ENCODE measurements at places on chromosomes 1 and 21.

DNA sequence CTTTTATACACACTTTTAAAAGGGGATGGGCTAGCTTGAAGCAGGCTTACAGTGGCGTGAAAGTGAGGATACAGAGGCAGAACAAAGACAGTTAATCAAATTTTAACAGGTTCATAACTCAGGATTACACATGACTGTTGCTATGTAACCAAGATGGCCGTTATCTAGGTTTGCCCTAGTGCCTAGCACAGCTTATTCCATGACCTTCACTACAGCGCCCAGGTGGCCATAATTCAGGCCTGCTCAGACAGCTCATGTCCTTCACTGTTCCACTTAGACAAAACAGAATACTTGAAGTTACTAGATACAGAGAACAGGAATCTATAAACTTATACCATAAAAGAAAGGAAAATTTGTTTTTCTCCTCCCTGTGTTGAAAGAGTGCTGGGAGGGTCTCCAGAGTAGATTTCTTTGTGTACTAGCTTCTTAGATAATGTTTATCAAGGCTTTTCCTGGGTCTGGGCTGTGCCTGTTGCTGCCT, 6.2 kb upstream of the SPRR2F start:
- peak; percentile 33 for DNase-seq

- no peak for DNase-seq
Observed at GRCh38 chr21:34536820-34537219, 24.8 kb upstream of the KCNE1 start.

DNA sequence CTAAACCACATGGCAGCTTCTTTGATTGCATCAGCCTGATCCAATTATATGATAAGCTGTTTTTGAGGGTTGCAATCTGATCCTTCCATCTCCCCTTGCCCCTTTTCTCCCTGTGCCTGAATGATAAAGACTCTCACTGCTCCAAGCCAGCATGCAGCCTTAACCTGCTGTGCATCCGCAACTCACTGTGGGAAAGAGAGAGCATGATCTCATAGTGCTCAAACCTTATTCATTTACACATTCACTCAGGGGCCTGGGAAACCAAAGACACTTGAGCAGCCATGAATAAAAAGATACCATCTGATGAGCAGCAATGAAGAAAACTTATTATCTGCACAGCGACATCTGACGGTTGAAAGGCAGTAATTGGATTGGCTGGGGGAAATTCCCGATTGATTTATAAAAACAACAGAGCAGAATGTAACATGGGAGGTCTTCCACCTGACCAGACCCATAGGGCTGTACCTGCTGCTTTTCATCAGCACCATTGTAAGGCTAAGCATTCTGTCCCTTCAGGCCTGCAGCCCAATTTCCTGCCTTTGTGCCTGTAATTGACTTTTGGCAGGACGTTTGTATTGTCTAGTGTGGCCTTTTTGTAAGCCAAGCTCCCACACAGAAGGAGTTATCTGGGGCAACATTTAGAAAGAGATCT, 62.5 kb downstream of the KIAA0040 start:
- DNase-seq: peak; percentile 72

- no peak for DNase-seq
Observed at GRCh38 chr1:19006837-19007271, 50.4 kb upstream of the IFFO2 start.

- DNase-seq: peak; percentile 24
Observed at GRCh38 chr1:18302788-18303413, 177.8 kb upstream of the KLHDC7A start.

DNA sequence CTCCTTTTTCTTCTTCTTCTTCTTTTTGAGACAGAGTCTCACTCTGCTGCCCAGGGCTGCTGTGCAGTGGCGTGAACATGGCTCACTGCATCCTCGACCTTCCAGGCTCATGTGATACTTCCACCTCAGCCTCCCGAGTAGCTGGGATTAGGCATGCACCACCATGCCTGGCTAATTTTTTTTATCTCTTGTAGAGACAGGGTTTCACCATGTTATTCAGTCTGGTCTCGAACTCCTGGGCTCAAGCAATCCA, 13.0 kb upstream of the PADI1 start:
- DNase-seq: no peak

GRCh38 chr1:28249013-28249865, 10.1 kb upstream of the SESN2 start:
- DNase-seq: peak; percentile 61

GRCh38 chr1:150479927-150480352, 7.3 kb upstream of the TARS2 start:
- no peak for DNase-seq

- DNase-seq: no peak
Observed at GRCh38 chr1:162168261-162168660, 98.8 kb downstream of the NOS1AP start.

GRCh38 chr1:159869173-159869572, 6.7 kb upstream of the VSIG8 start:
- DNase-seq: peak; percentile 69

- DNase-seq: peak; percentile 49
Observed at GRCh38 chr1:223712850-223713474, 623 bp downstream of the CAPN2 start.

GRCh38 chr1:179016706-179017382, 8.8 kb upstream of the FAM20B start:
- peak; percentile 97 for DNase-seq

DNA sequence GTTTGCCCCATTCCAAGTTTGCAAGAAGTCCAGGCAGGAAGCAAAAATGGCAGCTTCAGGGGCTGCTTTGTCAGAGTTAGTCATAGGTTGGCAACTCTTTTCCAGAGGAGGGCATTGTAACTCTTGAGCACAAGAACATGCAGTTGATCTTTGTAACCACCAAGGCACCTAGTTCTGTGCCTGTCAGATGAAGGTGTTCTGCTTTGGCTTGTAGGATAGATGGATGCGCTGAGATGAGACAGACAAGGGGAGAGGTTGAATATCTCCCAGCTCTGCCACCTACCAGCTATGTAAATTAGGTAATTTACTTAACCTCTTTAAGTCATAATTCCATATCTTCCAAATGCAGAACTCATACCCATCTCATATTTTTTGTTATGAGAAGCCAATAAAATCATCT, 89.3 kb downstream of the ZNF648 start:
- no peak for DNase-seq

DNA sequence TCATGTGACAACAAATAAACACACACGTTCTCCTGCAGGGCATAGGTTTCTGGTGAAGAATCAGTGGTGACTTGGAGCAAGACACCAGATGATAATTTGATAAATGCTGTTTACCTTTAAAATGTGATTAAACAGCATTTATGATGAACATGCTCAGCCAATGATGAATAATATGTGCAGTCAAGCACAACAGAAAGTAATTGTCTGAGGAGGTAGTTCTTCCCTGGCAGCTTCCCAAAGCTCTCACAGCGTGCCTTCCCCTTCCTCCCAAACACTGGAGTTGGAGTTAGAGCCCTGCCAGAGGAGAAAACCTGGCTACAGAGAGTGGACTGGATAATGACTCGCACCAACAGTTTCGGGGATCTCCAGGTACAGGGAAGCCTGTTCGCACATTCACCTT, 463.5 kb downstream of the SMYD3 start:
- DNase-seq: no peak

- DNase-seq: no peak
Observed at GRCh38 chr1:23514111-23514679, 16.8 kb downstream of the E2F2 start.

DNA sequence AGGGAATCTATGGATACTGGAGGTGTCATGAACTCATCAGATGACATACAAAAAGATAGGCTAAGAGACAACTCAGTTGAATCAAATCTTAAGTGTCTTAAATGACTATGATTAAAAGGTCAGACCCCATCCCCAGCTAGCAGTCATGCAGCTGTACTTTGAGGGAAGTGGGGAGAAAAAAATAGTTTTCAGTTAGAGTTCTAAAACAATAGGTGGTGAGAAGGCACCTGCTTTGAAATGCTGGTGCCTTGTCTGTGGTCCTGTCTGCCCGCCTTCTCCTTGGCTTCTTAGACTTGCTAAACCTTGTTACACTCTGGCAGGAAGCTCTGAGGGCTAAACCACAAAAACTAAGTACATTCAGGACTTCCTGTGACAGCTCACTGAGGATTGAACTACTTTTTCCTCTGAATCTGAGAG, 15.3 kb downstream of the CD2 start:
- DNase-seq: peak; percentile 89

GRCh38 chr1:42740851-42741580, 980 bp upstream of the CLDN19 start:
- DNase-seq: no peak

DNA sequence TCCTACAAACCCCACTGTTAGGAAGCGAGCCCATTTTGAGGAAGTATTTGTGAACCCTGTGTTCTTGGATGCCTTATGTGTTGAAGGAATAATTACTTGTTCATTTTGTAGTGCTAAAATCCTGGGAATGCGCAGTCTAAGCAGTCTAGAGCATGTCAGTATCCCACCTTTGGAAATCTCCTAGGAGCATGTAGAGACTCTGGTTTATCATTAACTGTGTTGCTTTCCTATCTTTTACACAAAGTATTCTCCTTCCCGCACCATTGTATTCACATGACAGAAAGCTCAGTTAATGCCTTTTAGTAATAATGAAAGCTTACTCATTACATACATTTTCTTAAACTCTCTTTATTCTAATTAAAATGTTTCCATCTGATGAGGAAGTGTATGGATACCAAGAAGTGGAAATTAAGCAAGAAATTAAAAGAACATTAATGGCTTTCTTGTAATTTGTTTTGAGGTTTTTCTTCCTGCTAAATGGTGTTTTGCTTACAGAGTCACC, 99.4 kb downstream of the CAMTA1 start:
- DNase-seq: no peak

- DNase-seq: no peak
Observed at GRCh38 chr21:43194303-43195120, 25.7 kb downstream of the CRYAA start.

DNA sequence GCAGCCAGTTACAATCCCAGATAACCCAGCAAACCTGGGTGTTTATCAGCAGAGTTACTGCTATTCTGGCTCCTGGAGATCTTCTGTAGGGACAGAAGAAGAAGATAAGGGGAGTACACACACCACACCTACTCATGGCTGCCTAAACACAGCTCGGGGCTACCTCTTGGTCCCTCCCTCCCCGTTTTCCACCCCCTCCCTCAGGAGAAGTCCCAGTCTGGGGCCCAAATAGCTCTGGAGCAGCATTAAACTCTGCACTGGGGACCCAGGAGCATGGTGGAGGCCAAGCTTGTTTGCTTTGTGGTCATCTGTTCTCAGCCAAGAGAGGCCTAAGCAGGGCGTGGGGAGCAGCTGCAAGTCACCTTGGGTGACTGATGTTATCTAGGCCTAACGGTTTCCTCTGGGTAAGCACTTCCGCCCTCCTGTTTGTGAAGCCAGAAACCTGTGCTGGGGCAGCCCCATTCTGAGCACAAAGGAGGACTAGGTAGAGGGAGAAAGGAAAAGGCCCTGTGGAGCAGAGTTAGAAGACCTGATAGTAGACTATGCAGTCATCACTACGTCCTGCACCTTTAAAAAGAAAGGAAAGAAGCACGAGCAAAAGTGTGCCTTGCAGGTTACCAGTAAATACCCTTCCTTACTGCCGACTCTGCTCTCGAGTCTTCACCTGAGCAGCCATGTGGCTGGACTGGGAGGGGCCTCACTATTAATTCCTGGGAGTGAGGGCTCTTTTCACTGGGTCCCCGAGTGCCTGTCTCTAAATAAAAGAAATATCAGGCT, 2.0 kb upstream of the RCSD1 start:
- DNase-seq: peak; percentile 95

- DNase-seq: peak; percentile 92
Observed at GRCh38 chr1:33367485-33368405, 46.8 kb upstream of the A3GALT2 start.

DNA sequence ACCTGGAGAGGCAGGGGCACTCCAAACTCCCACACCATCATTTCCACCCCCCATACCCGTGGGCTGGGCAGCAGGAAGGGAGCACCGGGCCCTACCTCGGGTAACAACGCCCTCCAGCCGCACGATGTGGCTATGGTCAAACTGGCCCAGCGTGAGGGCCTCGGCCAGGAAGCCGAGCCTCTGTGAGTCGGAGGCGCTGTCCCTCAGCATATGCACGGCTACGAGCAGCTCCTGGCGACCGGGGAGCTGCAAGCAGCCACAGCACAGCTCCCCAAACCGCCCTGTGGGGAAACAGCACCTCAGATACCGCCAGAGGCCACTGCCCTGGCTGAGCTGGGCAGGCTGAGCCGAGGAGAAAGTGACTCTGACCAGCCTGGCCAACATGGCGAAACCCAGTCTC, 29.2 kb downstream of the CDCA8 start:
- no peak for DNase-seq

- DNase-seq: no peak
Observed at GRCh38 chr1:31736675-31737074, 27.5 kb downstream of the ADGRB2 start.

- no peak for DNase-seq
Observed at GRCh38 chr1:180969434-180969833, 53.2 kb downstream of the STX6 start.

DNA sequence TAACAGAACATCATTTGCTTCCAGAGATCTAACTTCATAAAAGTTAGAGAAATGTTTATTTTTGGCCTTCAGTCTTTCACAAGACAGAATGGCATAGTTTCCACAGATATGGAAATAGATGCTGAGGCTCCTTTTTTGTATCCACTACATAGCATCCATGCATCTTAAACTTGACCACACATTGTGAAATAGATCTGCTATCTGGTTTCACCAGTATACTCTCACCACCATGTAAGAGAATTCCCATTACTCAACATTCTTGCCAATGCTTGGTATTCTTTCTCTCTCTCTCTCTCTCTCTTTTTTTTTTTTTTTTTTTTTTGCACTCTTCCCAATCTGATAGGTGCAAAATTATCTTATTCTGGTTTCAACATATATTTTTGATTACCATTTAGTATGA, 52.1 kb upstream of the PRMT6 start:
- peak; percentile 4 for DNase-seq

DNA sequence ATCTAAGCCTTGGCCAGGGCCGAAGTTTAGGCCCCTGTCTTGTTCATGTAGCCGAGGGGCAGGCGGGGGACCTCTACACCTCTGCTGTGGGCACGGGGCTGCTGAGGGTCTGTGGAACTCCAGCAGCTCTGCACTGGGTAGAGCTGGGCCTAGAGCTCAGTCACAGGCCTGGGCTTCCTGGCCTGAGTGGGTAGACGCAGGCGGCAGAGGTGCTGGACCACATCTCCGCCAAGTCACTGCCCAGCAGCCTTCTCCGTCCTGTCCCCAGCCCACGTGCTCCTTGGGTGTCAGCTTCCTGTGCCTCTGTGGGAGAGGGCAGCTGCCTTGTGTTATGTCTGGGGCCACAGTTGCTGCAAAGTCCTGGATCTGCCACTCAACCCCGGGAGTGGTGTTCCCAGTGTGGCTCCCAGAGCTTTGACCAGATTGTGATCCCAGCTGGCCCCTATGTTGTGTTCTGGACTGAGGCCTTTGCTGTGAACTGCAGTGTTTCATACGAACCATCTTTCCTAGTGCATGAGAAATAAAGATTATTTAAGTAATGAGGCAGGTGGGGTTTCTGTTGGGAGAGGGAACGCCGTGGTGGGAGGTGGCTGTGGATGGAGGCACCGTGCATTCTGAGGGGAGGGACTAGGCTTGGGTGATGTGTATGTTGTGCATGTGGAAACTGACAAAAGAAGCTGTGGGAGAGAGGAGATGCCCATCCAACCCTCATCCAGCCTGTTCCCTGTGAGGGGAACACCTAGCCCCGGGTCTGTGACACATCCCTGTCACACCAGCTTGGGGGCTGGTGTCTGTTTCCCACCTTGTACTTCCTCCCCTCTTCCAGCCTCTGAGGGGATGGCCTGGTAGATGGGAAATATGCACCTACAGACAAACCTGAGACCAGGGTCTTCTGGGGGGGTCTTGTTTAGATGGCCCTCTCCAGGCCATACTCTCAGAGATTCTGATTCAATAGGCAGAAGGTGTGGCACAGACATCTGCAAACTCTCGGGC, 12.2 kb downstream of the AMPD2 start:
- no peak for DNase-seq

GRCh38 chr1:216223486-216223885, 199.8 kb downstream of the USH2A start:
- DNase-seq: peak; percentile 3

Data from hematopoietic multipotent progenitor cell treated with erythropoietin and hydrocortisone succinate and interleukin-3 and kit ligand, for 4 days (in vitro differentiated cells).